ENCODE measurements at places on chromosomes 3 and 15.

GRCh38 chr3:170553788-170554757 is 31.8 kb downstream of the SLC7A14 start:
- DNase-seq, result no peak

DNA sequence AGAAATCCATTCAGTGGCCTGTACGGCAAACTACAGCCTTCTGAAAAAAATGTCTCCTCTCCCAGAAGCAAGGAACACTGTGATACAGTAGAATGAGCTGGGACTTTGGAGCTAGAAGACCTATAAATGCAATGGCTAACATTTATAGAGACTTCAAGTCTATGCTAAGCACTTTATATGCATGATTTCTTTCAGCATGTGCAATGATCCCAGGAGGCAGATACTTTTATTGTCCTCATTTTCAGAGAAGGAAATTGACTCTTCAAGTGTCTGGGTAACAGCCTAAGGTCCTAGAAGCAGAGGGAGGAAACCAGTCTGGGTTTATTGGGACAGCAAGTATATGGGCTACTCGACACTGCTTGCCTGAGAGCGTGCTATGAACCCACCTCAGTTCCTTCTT is 140.9 kb downstream of the ALDH1A2 start:
- no peak for DNase-seq

- DNase-seq, result no peak
Observed at GRCh38 chr15:57503911-57504598, 87.6 kb upstream of the MYZAP start.

- DNase-seq, result peak; percentile 52
Observed at GRCh38 chr3:127598841-127599570, 795 bp downstream of the MCM2 start.

- peak; percentile 49 for DNase-seq
Observed at GRCh38 chr3:195558602-195559001, 15.5 kb upstream of the PPP1R2 start.

DNA sequence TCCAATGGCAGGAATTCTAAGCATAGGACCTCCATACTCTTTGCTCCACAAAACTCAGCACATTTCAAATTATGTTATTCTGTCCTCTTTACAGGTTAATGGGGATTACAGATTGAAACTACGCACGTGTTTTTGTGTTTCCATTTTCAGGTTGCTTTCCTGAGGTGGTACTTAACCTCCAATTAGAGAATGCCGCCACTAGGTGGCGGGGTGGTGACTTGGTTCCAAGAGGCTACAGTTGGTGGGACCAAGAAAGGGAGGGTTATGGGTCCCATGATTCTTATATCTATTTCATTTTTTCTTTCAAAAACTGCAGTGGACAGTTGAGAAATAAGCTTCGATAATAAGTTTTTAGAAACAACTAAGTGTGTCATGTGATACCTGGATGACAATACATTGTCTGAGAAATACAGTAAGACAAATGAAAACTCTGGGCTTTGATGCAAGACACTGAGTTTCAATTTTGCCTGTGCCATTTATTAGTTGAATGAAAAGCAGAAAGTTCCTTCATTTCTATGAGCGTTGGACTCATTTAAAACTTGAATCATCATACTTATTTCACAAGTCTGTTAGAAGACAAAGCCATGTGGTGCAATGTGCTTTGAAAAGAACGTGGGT is 539.0 kb downstream of the FGF12 start:
- peak; percentile 57 for DNase-seq

- DNase-seq, result no peak
Observed at GRCh38 chr3:178465260-178466180, 70.7 kb upstream of the KCNMB2 start.

DNA sequence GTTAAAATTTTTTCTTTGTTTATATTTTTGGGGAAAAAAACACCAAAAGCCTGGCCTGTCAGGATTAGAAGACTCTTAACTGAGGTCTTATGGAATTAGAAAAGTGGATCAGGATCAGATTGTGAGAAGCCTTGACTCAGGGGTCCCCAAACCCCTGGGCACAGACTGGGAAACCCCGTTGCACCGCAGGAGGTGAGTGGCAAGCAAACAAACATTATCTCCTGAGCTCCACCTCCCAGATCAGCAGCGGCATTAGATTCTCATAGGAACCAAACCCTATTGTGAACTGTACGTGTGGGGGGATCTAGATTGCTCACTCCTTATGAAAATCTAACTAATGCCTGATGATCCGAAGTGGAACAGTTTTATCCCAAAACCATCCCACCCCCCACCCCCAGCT is 117.2 kb downstream of the TCF12 start:
- DNase-seq, result no peak

- DNase-seq, result no peak
Observed at GRCh38 chr3:132911741-132912415, 126.3 kb upstream of the TMEM108 start.

Measured in NCI-H1694 treated with DMSO at 0.1 percent for 48 hours (cell line).